Upper lobe of right lung (tissue), 1 donor: ENCODE measurements at places on chromosomes 11 and 22.

- no peak for DNase-seq
Observed at GRCh38 chr11:111355956-111356659, 23.0 kb downstream of the POU2AF1 start.

DNA sequence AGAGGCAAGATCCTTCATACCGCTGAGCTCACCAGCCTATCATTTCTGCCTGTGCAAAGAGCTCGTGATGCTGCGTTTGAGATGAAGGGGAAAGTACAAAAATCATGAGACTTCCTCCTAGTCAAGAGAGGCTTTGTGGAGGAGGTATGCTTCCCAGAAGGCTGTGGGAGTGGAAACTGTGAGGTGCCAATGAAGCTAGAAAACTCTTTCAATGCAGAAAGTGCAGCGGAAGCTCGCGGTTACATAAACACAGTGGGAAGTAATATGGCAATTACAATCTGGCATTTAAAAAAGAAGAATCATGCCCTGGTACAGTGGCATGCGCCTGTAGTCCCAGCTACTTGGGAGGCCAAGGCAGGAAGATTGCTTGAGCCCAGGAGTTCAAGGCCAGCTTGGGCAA is 134.8 kb downstream of the EHF start:
- DNase-seq: no peak

- no peak for DNase-seq
Observed at GRCh38 chr11:66701432-66702240, 23.9 kb upstream of the RBM4B start.

DNA sequence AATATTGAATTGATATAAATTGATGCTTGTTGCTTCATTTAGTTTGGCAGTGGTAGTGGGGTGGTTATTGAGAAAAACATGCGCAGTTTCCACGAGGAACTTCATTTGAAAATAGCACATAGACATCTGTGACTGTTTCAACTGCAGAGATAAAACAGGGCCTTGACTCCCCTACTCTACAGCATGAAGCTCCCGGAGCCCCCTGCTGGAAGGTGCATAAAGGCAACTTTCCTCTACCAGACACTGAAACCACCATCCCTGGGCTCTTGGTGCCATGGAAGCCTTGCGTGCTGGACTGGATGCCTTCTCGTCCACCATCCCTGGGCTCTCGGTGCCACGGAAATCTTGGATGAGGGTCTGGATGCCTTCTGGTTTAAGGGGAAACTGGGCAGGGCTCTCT is 195.9 kb downstream of the CSNK2A3 start:
- DNase-seq: no peak

- DNase-seq: no peak
Observed at GRCh38 chr11:93236741-93237675, 39.2 kb upstream of the SLC36A4 start.

- no peak for DNase-seq
Observed at GRCh38 chr11:28535677-28536076, 427.5 kb downstream of the METTL15 start.

DNA sequence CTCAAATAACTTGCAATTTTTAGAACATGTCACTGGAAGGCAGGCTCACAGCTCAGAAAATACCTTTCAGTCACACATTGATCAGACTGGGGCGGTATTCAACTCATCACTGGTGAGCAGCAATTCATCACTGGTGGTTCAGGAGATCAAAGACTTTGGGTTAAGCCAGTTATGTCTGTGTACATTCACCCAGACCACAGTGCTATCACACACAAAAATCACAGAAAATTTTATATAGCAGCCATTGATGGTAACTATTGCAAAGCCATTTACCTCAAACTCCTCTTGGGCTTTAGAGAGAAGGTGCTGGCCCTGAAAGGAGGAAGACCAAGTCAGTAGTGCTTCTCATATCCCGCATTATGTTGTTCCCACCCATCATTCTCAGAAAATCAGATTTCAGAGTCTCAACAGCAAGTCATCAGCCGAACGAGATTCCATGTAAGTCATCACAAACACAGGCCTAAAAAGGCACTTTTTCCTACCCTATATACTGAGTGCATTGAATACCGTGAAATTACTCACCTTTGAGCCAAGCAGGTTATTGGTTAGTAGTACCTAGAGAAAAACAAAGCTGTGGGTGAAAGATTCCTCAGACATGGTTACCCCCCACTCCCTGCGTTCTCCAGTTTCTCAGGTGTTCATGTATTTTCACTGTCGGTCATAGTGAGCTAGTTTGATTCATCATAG is 14.0 kb upstream of the WDR74 start:
- DNase-seq: no peak

DNA sequence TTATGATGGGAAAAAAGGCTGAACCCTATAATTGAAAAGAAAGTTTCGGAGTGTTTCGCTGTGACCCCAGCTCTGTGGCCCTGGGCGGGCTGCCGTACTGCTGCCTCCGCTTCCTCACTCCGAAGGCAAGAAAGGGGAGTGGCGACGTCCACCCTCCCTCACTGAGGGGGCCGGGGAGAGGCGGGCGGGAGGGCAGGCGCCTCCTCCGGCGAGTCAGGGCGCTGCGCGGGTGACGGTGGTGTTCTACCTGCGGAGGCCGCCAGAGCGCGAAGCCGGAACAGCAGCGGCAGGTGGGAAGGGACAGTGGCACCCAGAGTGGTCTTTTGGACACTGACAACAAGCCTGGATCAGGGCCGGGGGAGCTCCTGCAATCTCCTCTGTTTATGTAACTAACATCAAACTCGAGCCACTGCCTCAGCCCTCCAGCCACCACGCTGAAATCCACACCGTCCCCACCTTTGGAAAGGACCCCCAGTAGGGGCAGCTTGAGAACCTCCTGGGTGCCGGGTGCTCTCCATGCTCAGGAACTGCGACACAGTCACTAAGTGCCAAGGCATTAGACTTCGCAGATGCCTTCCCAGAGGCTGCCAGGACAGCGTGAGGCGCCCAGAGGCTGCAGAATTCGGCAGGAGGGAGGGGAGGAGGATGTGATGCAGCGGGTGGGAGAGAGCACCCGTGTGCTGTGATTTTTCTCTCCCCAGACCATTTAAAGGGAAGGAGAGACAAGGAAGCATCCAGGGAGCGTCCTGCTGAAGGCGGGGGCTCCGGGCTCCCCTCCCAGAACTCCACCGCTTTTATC is 25.5 kb downstream of the BID start:
- no peak for DNase-seq

- no peak for DNase-seq
Observed at GRCh38 chr11:103544874-103545273, 435.6 kb downstream of the DYNC2H1 start.

DNA sequence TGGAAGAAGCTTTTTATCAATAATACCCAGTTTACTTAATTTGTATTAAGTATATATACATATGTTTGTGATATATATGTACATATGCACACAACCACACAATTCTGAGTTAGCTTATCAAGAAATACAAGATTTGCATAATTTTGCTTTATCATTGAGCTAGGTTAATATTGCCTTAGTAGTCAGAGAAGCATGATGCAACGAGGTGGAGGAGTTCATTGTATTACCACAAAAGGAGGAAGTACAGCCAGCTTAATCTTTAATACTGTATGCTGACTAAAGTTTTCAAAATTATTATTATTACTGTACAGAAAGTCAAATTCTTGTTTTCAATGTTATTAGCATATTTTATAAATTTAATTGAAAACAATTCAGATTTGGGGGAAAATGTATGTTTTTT is 278.4 kb upstream of the PDGFD start:
- no peak for DNase-seq

DNA sequence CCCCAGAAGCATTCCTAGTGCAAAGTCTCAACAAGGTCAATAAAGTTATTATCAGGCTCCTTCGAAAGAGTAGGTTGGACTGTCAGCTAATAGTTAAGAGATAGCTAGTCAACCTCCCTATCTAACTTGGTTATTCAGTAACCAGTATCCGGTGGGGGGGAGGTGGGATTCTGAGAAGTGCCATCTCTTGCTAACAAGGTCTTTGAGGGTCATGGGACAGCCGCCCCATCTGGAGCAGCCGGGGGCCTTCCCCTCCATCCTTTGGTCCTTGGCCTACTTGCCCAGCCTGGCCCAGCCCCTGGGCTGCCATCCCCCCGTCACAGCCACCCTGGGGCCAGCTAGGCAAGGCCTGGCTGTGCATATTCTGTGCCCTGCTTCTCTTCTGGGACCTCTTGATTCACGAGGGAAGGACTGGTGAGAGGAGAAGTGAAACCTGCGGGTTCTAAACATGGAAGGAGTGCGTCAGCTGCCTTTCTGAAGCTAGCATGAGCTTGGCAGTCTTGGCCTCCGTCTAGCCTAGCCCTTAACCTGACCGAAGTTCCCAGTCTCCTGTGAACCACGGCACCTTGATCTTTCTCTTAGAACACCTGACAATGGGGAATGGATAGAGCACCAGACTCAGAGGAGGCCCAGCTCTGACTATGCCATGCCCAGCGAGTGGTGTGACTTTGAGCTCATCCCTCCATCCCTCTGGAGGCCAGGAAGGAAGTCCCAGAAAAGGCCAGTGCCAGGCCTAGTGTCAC is 9.3 kb downstream of the SLC37A2 start:
- peak; percentile 55 for DNase-seq

DNA sequence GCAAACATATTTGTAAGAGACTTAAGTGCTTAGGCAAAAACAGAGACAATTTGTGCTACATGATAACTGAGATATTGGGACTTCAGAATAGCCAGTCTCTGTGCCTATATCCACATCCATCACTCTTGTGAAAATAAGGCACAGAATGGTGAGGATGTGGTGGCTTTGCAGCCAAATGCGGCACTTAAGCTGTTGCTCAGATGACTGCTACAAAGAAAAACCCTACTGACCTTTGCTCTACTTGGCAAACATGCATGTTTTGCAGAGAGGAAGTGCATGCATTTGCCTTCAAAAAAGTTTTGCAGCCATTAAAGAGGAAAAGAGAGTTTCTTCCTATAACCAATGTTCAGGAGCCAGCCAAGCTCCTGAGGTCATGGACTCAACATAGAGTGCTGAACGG is 675.0 kb upstream of the KIRREL3 start:
- DNase-seq: no peak

DNA sequence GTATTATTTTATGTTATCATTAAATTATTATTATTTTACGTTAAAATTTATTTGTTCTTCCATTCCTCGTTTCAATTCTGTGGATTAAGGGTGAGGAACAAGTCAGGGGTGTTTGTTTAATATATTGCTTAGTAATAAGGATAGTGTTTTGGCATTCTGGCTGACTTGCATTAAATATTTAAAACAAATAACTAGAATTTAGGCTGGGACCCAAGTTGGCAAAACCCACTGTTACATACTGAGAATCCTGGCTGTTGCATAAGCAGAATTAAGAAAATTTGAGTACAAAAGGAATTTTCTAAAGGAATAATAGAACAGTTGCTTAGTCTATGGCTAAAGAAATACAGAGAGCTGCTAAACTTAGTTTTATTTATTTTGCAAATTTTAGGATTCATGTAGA is 196.4 kb downstream of the GUCY1A2 start:
- DNase-seq: no peak

DNA sequence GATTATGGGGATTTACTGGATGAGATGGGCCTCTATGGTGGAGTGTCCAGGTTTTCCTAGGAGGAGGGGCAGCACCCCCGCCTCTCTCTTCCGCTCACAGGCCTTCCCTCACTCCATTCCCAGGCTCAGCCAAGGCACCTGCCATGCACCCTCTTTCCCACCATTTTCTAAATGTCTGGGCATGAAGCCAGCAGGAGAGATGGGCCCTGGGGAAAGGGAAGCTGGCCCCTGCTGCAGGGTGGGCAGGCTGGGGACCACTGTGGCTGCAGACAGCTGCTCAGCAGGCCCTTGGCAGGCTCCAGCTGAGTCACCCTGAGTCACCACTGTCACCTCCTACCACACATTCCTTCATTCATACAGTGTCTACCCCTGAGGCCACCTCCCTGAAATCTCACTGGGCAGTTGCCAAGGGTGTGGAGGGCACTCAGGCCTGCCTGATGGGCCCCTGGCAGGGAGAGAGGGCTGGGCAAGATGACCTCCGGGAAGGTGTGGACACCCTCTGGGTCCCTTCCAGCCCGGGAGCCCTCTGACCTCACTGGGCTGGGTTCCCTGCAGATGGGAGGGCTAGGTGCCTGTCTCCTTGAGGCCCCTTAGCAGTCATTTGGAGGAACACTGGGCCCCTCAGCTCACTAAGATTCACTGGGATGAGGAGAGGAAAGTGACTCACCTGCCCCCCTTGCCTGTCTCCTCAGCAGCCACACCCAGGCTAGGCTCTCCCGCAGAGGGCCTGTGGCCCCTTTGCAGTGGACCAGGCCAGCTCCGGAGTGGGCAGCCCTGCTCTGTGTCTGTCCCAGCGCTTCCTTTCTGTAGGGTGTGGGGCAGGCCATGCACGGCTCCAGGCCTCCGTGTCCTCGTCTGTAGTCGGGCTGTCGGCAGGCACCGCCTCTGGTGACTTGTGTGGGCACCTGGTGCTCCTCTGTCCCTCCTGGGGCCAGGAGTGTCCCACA is 7.8 kb downstream of the MYEOV start:
- peak; percentile 83 for DNase-seq

- no peak for DNase-seq
Observed at GRCh38 chr11:73137262-73137943, 4.7 kb downstream of the FCHSD2 start.

- DNase-seq: no peak
Observed at GRCh38 chr11:84289381-84289906, 1003.3 kb upstream of the CCDC90B start.

GRCh38 chr11:121255473-121256125 is 37.0 kb upstream of the SC5D start:
- DNase-seq: no peak

DNA sequence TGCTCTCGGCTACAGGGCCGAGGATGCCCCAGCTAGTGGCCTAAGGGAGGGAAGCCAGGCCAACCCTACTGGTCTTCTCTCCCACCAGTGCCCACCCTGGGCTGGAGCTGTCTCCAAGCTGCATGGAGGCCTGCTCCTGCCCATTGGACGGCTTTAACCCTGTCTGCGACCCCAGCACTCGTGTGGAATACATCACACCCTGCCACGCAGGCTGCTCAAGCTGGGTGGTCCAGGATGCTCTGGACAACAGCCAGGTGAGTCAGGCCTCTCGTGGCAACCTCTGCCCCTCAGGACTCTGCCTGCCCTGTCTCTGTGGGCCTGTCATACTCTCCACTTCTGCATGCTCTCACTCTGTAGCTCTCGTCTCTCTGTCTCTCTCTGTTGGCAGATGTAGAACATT is 44.1 kb upstream of the TPBGL start:
- DNase-seq: peak; percentile 59

GRCh38 chr11:64338716-64339115 is 1.3 kb upstream of the CCDC88B start:
- no peak for DNase-seq

- no peak for DNase-seq
Observed at GRCh38 chr11:9606809-9607510, 33.5 kb downstream of the WEE1 start.

DNA sequence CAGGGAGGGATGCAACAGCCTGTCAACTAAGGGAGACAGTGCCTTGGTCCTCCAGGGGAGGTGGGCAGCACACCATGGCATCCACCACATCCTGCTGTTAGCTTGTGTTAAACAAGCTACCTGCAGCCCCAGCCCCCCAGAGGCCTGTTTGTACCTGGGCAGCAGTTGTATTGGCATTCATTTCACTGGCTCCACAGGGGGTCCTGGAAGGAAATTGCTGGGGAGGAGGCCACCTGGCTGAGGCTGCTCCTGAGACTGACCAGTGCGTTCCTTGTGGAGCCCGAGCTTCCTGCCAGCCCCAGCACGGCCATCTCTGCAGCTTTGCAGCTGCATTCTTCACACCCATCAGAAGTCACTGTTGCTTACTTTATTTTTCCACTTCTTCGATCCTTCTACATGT is 479.9 kb downstream of the INSC start:
- DNase-seq: no peak
